ENCODE measurements at places on chromosomes 16 and 17. TPM values are rescaled to one million over a fixed set of nuclear protein-coding genes. Genes with fewer than 3 reads are reported as not detected.
A peak's percentile ranks its signal among the peaks of the same experiment; 100 is the strongest.

DNA sequence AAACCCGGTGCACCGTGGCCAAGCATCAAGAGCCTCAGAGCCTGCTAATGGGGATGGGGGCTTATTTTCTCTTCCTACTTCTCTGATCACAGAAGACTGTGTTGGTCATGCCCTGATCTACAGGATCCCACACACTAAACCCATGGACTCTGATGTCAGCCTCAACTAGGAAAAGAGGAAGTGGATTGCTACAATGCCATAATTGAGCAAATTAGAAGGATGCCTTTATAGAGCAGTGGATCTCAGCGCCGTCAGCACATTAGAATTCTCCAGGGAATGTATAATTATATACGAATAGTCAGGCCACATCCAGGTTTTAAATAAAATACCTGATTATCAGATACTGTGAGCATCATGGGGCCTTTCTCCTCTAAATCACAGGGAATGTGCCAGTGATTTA is 64.8 kb downstream of the VAT1L start:
- DNase-seq: no peak

The PLLP gene
- total RNA-seq: 6.3 TPM

DNA sequence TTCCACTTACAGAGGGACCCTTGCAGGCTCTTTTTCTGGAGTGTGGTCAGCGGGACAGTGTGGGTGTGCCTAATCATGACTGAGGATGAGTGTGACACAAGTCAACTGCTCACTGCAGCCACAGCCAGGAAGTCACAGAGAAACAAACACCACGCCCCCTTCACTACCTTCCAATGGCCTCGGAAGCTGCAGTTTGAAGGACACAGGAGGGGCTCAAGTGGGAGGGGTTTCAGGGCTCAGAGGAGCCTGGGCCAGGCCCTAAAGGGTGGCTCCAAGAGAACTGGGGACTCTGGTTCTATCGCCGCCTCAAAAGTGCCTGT is 116.2 kb upstream of the SDK2 start:
- no peak for DNase-seq

The SDK2 gene
- total RNA-seq: not detected

DNA sequence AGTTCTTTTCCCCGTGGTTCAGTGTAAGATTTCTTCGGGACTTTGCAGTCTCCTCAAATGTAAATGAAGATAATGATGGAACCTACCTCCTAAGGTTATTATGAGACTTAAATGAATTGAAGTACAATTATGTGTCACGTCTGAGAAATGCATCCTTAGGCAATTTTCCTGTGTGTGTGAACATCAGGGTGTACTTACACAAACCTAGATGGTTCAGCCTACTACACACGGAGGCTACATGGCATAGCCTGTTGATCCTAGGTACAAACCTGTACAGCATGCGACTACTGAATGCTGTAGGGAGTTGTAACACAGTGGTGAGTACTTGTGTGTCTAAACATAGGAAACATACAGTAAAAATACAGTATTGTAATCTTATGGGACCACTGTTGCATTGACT is 1.1 kb upstream of the FAM20A start:
- DNase-seq: no peak

DNA sequence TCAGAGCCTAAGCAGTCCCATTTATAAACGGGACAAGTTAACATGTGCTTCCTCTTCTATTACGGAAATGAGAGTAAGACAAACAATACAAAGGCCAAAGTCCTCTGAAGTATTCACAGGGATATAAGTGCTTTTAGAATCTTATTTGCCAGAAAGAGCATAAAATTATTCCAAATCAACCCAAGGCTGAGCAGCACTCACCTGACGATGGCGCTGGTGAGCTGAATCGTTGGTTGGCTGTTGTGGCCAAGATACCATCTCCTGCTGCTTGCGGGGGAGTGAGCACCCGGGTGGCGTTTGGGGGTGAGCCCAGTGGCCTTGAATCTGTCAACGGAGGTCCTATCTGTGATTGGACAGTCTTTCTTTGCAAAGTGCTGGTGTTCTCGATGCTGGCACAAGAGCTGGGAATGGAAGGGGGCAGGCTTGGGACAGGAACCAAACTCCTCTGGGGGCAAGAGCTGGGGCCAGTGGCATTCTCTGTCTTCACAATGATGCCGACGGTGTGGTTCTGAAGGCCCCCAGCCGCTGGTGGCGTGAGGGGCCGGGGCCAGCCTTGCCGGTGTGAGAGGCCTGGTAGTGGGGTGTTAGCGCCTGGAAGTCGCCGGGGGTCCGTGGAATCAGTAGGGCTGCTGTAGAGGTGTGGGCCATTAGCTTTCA is 9.5 kb upstream of the DHRS13 start:
- peak; percentile 71 for DNase-seq

GRCh38 chr17:42009170-42009569 is 8.1 kb downstream of the DNAJC7 start:
- DNase-seq: peak; percentile 35

DNA sequence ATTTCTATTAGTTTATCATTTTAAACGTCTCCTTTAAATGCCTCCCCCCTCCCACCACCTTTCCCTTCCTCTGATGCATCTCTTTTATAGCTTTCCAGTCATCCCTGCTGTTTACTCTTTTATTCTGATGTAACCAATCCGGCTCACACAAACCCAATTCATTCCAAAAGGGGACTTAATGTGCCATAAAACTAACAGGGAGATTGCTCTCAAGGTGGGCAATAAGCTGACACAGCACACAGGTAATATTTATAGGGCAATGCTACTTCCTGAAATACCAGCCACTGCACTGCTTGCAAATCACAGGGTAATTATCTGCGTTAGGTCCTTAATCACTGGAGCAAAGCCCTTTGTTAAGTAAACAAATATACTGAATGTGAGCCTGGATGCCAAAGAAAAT is 23.3 kb upstream of the CA10 start:
- no peak for DNase-seq

DNA sequence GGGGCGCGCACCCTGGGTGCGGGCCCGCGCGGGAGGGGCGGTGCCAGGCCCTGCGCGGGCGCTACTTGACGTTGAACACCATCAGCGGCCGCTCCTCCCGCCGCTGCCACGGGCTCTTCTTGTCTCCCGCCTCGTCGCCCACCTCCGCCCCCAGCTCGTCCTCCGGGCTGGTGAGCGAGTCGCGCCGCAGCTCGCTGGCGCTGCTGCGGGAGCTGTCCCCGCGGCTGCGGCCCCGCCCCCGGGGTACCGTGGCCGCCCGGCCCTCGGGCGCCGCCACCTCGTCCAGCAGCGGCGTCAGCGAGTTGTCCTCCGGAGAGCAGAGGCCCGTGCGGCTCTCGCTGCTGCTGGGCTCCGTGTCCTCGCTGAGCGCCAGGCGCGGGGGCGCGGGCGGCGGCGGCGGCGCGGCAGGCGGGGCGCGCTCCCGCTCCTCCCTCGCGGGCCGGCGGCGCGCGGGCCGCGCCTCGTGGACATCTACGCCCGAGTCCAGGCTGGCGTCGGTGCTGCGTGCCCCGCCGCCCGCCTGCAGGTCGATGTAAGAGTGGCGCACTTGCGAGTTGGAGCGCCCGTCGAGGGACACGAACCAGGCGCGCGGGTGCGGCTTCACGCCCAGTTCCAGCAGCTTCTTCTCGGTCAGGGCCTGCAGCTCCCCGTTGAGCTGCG is 8.7 kb downstream of the GRN start:
- DNase-seq: no peak

DNA sequence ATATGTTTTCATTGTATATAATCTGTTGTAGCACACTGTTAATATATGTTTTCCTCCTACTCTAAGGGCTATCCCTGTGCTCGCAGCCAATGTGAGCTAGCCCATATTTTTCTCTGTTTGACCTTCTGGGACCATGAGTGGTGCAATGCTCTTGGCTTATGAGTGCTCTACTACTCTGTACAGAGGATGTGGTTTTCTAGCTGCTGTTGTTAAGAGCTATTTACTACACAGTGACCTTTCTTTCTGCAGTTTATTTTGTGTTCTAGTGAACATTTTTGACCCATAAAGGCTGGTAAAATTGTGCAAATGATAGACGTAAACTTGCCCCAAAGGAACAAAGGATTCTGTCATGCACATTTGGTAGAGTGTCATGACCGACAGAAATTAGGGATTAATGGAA is 84.1 kb upstream of the CPHXL start:
- DNase-seq: no peak

DNA sequence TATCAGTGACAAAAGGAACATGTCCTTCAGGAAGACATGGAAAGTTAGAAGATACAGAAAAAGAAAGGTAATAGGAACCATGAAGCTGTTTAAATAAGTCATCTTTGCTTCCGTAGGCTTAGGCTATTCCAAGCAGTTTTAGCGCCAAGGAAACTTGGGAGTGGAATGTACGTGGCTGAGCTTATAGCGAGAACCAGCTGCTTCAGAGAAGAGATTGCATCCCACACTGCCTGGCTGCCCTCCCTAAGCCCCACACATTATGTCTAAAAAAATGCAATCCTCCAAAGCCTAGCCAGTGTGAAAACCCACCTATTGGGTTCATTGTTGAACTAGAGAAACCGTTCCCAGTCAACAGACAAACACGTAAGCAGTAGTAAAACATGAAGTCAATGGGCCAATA is 149.9 kb downstream of the SLC39A11 start:
- DNase-seq: no peak

DNA sequence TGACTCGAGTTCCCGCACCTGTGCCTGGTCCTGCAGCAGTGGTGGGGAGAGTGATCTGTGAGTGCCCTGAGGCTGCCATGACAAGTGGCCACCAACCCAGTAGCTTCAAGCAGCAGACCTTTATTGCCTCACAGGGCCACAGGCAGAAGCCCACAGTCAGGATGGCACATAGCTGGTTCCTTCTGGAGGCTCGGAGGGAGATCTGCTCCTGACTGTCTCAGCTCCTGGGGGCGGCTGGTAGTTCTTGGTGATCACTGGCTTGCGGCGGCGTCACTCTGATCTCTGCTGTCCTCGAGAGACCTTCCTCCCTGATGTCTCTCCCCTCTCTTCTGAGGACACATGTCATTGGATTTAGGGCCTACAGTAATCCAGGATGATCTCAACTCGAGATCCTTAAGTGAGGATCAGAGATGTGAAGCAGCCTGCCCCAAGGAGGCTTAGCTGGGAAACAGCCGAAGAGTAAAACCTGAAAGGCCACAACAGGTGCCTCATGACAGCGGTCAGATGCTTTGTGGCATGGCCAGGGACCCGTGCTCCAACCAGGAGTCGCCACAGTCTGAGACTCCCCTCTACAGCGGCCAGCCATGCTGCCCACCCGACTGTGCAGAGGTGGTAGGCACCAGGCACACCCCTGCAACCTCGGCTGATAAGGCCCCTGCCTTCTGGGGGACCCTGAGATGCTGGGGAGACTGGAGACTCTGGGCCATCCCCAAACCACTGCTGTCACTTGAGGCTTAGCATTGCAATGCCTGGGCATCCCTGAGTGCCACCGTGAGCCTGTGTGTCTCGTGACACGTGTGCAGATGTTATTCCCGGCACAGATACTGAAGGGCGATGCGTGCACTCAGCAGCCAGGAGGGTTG is 30.0 kb upstream of the SLC38A10 start:
- DNase-seq: no peak

The APRT gene
- total RNA-seq: 112 TPM

GRCh38 chr16:2023092-2024031 is 3.3 kb upstream of the NHERF2 start:
- peak; percentile 94 for DNase-seq

DNA sequence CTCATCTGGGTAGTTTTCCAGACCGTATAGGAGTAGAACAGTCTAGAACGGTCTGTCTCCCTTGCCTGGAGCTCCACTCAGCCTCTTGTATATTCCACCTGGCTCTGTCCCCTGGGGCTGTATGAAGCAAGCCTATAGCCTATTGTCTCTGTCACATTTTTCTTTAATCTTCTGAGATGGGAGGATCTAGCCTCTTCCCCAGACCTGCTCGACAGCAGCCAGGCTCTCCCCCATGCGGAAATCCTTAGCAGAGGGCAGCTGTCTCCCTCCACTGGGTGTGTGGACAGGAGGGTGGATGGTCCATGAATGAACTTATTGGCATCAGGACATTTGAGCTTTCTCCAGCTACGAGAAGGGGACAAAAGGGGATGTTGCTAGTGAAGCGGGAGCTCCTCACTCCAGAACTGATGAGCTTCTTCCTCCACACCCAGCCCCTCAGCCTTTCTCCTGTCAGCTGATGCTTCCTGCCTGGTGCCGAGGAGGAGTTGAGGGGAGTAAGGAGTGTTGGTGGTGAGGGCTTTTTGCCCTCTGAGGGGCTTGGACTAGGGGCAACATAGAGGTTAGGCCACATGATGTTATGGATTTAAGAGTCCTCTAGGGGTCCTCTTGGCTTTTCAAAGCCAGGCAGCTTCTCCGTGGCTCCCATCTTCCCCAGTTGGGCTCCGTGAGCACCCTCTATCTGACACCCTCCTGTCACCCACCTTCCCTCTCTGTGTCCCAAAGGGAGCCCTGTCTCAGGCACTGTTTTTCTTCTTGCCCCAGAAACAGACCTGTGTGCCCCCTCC is 28.0 kb downstream of the ARHGAP23 start:
- peak; percentile 34 for DNase-seq

The MRTFB gene
- total RNA-seq: 4.4 TPM

- DNase-seq: no peak
Measured at GRCh38 chr17:19418251-19418992, 7.4 kb downstream of the RNF112 start.

Measured in lung microvascular endothelial cell (primary cell).